ENCODE measurements at places on chromosomes 7 and 10.

DNA sequence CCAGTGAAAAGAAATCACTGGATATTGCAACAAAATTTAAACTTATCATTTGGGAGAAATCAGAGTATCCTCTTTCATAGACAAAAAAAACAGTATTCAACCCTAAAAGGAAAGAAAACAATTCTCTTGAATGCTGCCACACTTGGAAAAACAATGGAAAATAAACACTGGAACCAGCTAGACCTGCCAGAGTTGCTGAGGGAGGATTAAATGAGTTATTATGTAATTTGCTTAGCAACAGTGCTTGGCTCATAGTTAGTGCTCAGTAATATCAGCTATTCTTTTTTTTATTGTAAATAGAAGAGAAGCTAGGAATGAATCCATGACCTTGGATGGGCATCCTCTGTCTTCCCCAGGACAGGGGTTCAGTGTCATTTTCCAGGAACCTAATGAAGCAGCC, 11.0 kb upstream of the ZNF273 start:
- no peak for DNase-seq

DNA sequence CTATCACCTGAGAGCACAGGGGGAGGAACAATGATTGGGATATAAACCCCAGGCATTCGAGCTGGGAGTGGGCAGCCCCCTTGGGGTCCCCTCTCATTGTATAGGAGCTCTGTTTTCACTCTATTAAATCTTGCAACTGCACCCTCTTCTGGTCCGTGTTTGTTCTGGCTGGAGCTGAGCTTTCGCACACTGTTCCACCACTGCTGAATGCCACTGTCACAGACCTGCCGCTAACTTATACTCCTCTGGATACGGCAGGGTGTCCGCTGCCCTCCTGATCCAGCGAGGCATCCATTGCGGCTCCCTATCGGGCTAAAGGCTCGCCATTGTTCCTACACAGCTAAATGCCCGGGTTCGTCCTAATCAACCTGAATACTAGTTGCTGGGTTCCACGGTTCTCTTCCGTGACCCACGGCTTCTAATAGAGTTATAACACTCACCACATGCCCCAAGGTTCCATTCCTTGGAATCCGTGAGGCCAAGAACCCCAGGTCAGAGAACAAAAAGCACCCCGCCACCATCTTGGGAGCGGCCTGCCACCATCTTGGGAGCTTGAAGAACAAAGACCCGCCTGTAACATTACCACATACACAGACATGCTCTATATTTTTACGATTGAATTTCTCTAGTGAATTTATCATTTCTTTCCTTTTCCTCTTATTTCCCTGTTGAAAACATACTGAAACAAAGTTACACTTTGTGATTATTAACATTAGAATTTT, 9.0 kb downstream of the ZWINT start:
- no peak for DNase-seq

DNA sequence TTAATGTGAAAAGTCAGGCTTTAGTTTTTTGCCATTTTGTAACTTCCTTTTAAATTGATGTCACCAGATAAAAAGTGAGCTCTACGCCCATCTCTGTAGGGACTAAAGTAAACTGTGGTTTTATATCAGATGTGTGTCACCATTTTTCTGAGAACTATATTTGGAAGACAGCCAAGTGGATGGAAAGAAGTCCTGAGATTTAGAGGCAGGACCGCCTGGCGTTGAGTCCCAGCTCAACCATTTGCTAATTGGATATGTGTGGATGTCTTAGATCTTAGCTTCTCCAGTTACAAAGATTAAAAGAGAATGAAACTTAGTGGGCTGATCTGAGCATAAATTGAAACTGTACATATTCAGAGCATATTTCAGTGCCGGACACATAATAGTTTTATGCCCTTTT, 691.6 kb upstream of the CELF2 start:
- DNase-seq, result peak; percentile 43

GRCh38 chr10:95655571-95656290, 780 bp downstream of the ALDH18A1 start:
- DNase-seq, result peak; percentile 36

DNA sequence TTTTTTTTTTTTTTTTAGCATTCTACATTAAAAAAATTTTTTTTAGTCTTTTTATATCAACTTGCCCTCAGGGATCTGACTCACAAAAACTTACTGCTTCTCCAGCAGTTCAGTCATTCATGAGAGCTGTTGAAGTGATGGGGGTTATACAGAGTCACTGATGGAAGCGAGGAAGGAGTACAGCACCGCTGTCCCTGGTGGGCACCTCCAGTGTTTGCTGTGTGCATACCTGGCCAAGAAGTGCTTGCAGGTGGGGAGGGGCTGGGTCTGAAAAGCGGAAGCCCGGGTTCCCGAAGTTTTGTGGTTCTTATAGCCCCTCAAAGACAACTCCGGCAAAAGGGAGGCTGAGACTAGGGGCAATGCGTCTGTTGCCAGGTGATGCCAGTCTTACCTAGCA, 46.2 kb downstream of the MINDY4 start:
- DNase-seq, result no peak

DNA sequence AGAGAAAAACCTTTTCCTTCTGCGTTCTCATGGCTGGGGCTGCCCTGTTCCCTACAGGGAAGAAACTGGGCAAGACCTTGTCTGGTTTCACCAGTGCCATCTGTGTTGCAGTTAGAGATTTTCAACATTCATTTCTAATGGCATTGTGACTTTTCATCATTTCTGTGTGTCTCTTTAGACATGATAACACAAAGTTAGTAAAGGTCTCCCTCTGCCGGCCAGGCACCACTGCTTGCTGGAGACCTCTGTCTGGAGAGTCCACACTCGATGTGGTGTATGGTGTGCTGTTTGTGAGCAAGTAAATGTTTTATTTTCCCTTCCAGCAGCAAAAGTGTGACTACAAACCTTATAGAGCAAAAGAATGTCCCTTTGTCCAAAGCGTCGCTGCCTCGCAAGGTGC, 213.5 kb downstream of the PAXIP1 start:
- DNase-seq, result no peak

- no peak for DNase-seq
These were observed 50.4 kb downstream of the DYNC1I1 start for GRCh38 chr7:95822717-95823116.

DNA sequence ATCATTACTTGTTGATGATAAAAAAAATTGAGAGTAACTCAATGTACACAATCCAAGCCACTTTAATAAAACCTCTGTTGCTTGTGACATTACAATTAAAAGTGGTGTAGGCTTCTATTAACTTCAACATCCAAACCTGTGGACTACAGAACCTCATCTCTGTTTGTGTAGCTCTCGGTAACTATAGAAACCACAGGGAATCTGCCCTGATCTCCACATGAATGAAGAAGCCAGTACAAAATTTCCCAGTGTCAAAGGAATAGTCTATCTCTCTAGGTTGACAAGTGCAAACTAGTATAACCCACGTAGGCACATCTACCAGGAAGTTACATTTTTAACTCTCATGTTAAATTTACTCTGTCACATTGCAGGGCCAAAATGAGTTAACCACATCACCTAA, 204.3 kb downstream of the CHCHD3 start:
- DNase-seq, result no peak

DNA sequence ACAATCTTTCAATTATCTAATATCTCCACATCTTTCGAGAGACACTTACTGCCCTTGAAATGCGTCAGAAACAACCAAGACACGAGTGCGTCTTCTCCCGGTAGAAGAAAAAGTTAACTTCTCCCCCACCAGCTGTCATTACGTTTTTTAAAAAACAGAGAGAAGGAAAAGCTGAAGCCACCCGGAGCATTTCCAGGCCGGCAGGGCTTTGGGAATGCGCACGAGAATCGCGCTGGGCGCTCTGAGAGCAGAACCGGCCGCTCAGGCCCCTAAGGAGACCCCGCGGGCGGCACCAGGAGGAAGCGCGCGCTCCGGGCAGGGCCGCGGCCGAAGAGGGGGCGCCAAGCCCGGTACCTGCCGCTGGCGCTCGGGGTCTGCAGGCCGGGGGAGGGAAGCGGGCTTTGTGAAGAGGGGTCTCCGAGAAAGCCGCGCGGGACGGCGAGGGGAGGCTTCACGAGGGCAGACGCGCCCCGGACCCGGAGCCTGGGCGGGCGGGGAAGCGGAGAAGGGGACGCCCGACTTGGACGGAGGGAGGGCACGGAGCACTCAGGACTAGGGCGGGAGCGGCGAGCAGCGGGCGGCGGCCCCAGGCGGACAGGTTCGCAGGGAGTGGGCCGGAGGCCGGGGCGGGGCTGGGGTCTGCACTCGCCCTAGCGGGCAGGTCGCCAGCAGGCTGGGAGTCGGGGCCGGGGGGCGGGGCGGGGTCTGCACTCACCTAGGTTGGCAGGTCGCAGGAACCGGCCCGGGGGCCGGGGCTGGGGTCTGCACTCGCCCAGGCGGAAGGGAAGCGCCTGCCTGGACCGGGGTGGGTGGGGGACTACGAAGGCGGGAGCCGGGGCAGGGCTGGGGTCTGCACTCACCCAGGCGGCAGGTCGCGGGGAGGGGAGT, 932 bp downstream of the ESYT2 start:
- DNase-seq, result peak; percentile 40

DNA sequence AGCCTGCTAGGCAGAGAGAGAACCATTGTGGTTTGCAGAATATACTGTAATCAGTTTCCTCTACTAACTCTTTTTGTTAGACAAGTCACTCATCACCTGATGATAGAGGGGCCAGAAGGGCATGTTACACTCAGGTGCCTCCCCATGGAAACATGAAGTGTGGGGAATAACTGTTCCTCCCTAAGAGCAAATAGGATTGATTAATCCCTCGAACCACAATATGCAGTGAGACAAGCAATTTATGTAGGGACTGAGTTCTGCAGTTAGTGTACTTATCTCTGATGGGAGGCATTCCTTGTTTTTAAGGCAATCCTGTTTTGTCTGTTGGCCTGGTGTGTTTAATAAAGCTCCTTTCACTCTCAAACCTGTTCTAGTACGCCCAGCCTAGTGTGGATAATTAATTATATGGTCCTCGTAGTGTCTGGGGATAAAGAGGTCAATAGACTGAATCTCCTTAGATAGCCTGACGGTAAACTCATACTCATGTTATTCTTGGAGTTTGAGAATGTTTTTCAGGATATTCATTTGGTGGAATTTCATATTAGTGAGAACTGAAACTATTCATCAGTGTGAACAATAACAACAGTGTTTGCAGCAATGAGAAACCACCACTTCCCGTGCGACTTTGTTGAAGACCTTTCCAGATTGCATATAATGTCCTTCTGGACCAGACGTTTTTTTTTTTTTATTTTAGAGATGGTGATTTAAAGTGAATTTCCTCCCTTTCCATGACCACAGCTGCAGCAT, 344.8 kb upstream of the FZD8 start:
- DNase-seq, result no peak

DNA sequence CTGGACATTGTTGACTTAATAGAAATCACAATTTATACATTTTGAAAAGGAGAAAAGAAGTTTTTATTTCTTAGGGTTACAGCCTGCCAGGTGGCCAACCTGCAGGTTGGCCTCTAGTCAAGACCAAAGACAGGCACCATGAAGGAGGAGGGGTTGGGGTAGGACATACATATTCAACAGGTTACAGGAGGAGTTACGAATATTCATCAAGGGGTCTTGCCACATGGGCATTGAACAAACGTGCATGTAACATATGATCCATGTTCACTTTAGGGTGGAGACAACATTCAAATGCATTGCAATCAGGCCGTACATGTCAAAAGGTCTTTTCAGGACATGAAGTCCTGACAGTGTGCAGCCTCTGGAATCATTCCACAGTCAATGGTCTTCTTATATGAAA, 246.2 kb upstream of the AKR1E2 start:
- no peak for DNase-seq

GRCh38 chr7:138749960-138750359, 47.8 kb upstream of the TMEM213 start:
- DNase-seq, result no peak

GRCh38 chr10:104485632-104486031, 132.0 kb downstream of the CFAP58 start:
- no peak for DNase-seq

DNA sequence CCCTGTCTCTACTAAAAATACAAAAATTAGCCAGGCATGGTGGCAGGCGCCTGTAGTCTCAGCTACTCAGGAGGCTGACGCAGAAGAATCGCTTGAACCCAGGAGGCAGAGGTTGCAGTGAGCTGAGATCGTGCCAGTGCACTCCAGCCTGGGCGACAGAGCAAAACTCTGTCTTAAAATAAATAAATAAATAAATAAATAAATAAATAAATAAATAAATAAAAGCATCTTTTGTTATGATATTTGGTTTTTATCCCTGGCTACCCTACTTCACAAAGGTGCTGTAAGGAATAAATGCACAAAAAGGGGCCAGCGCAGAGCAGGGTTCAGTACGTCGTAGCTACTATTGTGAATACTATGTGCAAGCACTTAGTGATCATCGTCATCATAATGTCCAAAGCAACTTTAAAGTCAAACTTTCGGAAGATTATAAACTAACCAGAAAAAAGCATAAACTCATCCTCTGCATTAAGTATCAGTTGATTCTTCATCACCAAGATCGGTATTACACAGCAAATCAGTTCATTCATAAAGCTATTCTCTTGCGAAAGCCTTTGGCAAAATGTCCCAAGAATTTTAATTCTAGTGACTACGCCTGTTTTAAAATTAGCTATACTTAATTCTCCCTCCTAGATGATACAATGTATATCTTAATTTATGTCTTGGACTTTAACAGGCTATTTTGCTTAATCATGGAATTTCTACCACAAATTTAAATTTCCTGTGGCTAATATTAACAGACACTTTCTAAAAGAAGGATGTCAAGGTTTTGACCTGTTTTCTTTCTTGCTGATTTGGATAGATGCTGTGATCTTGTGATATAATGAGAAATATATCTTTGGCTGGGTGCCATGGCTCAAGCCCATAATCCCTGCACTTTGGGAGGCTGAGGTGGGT, 7.6 kb upstream of the NFE2L3 start:
- DNase-seq, result peak; percentile 48

- DNase-seq, result no peak
These were observed 37.7 kb upstream of the R3HCC1L start for GRCh38 chr10:98096731-98097130.

Measured in fibroblast of lung (primary cell).